Lower lobe of right lung (tissue), 2 donors: ENCODE measurements at places on chromosomes 16 and 17.

DNA sequence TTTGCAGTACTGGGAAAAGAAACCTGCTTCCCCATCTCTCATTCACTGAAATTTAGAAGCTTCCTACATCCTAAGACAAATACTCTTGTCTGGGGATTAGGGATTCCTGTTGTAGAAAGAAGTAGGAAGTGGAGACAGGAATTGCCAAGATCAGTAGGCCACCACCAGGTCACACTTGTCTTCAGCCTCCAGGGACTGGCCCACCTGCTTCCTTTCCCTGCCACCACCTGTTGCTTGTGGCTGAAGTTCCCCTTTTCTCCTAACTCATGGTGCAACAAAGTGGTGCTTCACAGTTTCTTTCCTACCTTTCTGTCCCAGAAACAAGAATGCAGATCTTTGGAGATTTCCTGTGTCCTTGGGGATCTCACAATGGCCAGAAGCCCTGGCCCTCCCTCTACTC is 82.4 kb downstream of the WNT3 start:
- no peak for DNase-seq

- peak; percentile 83 for DNase-seq
Measured at GRCh38 chr17:82400830-82401229, 17.3 kb upstream of the HEXD start.

GRCh38 chr17:75616521-75617122 is 16.6 kb upstream of the SMIM5 start:
- no peak for DNase-seq

- DNase-seq = peak; percentile 85
Measured at GRCh38 chr17:8745586-8746500, 1.2 kb upstream of the CCDC42 start.

GRCh38 chr16:50340578-50340977 is 28.2 kb downstream of the BRD7 start:
- no peak for DNase-seq

DNA sequence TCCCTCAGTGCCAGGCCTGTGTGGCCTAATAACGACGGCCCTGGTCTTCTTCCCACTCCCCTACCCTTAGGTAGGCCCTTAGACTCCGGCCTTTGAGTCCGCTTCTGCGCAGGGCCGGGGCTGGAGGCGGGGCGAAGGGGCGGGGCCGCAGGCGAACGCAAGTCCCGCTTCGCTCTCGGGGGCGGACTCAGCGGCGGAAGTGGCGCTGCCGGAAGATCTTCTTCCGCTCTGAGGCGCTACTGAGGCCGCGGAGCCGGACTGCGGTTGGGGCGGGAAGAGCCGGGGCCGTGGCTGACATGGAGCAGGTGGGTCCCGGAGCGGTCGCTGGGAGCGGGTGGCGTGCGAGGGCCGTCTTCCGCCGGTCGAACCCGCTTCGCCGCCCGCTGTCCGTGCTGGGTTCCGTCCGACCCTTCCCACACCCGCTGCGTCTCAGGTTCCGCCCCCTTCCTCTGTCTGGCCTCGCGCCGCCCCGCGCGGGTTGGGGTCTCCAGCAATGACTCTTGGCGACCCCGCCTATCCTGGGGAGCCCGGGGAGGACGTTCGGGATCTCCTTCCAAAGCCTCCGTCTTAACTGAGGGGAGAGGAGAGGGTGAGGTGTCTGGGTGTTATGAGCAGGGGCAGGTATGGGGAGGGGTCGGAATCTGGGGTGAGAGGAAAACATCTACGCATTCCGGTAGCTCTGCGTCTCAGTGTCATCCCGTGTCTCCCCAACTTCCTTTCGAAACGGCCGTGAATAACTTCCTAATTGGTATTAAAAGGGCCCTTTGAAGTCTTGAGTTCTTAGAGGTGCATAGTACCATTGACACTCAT is at the start of gene STARD3:
STARD3 (plus strand) TSS at position 218 of the 810 bp plus-strand sequence. CDS start 16,388 bp downstream, outside the sequence.
- DNase-seq = peak; percentile 97

DNA sequence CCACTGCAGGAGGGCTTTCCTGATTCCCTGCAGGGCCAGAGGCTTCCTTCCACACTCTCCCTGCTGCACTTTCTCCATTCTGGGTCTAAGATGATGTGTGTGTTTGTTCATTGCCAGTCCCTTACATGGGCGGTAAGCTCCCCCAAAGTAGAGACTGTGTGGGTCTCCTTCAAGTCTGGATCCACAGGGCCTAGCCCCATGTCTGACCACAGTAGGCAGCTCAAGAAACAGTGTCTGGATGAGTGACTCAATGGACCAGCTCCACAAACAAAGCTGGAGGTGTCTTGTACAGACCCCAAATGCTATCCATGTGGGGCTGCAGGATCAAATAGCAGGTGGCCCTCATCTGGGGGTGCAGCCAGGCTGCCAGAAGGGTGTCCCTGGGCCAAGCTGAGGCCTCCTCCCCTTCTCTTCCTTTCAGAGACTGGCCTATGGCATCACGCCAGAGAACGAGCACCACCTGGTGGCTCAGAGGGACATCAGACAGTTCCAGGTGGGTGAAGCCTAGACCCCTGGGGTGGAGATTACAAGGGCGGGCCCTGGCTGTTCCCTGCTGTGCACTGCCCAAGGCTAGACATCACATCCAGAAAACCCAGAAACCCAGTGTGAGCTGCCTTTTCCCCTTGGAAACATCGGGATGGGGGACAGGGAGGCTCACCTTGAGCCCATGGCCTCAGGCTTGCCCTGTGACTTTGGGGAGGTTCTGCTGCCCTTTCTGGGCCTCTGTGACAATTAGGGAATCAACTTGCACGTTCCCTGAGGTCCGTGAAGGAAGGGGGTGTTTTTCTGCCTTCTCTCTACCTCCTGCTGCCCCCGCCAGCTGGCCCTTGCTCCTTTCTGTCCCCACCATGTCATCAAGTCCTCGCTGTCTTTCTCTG is 45.9 kb downstream of the SLC6A2 start:
- DNase-seq = peak; percentile 72
